Activated CD4-positive, alpha-beta T cell treated with anti-CD3 and anti-CD28 coated beads, Interleukin-2, amount 10 ng/mL, durations not matched to agents 7 days and 5 days (primary cell): ENCODE measurements at places on chromosomes 16 and 17. TPM values are rescaled to one million over a fixed set of nuclear protein-coding genes. Genes with fewer than 3 reads are reported as not detected.

- no peaks in the 10 kb centered on the region for H3K4me1 ChIP-seq
- H3K36me3 ChIP-seq = no peaks in the 10 kb centered on the region
- H3K4me3 ChIP-seq = no peak overlapping the region
Observed at GRCh38 chr16:88872650-88873331, 6.3 kb upstream of the PABPN1L start.

DNA sequence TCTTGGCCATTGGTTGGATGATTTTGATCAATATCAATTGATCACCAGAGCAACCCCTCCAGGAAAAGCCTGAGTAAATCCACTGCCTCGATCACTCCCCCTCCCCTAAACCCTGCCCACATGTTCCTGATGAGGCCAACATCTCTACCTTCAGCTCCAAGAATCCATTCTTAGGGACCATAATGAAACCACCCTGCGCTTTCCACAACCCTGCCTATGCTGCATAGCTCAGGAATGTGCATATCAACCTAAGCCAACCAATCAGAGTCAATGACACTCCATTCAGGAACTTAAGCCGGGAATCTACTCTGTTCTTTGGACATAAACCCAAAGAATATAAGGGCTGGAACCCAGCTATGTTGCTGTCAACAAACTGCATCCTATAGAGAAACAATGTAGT lies 86.3 kb downstream of the MYH11 start:
- peaks cover 8% of the 10 kb centered on the region for H3K27me3 ChIP-seq
- H3K4me3 ChIP-seq = no peak overlapping the region
- DNase-seq = no peak
- no peaks in the 10 kb centered on the region for H3K4me1 ChIP-seq
- no peak overlapping the region for H3K27ac ChIP-seq

- no peaks in the 10 kb centered on the region for H3K4me1 ChIP-seq
- no peaks in the 10 kb centered on the region for H3K36me3 ChIP-seq
- H3K27me3 ChIP-seq = no peaks in the 10 kb centered on the region
Observed at GRCh38 chr17:63356337-63356757, 89.8 kb downstream of the CYB561 start.

GRCh38 chr17:31404028-31404949 lies 12.8 kb downstream of the RAB11FIP4 start:
- no peak overlapping the region for H3K4me3 ChIP-seq
- H3K36me3 ChIP-seq = no peaks in the 10 kb centered on the region
- no peak overlapping the region for H3K27ac ChIP-seq
- H3K4me1 ChIP-seq = no peaks in the 10 kb centered on the region

DNA sequence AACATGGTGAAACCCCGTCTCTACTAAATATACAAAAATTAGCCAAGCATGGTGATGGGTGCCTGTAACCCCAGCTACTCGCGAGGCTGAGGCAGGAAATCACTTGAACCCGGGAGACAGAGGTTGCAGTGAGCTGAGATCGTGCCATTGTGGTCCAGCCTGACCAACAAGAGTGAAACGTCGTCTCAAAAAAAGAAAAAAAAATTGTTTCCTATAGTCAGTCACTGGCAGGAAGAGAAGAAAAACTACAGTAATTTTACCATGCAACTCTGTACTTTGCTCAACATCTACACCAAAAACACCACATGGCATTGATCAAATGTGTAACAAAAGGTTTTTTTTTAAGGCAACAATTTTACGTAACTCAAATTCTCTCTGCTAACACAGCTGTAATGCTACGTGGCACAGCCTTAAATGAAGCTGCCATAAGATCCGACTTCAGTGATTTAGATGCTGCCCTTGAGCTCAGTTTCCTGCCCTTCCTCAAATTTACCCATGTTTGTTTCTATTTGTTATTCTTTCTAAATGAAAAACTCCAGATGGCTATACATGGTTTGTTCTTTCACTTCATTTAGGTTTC lies 40.2 kb downstream of the CNOT1 start:
- H3K27me3 ChIP-seq = no peaks in the 10 kb centered on the region
- no peak overlapping the region for H3K4me3 ChIP-seq
- H3K27ac ChIP-seq = peak overlapping the region; percentile 17
- peaks cover 11% of the 10 kb centered on the region for H3K4me1 ChIP-seq

GRCh38 chr16:57807968-57808528 lies 5.8 kb upstream of the KIFC3 start:
- H3K4me1 ChIP-seq = peaks cover 28% of the 10 kb centered on the region
- H3K27ac ChIP-seq = no peak overlapping the region
- no peaks in the 10 kb centered on the region for H3K36me3 ChIP-seq
- H3K4me3 ChIP-seq = no peak overlapping the region

DNA sequence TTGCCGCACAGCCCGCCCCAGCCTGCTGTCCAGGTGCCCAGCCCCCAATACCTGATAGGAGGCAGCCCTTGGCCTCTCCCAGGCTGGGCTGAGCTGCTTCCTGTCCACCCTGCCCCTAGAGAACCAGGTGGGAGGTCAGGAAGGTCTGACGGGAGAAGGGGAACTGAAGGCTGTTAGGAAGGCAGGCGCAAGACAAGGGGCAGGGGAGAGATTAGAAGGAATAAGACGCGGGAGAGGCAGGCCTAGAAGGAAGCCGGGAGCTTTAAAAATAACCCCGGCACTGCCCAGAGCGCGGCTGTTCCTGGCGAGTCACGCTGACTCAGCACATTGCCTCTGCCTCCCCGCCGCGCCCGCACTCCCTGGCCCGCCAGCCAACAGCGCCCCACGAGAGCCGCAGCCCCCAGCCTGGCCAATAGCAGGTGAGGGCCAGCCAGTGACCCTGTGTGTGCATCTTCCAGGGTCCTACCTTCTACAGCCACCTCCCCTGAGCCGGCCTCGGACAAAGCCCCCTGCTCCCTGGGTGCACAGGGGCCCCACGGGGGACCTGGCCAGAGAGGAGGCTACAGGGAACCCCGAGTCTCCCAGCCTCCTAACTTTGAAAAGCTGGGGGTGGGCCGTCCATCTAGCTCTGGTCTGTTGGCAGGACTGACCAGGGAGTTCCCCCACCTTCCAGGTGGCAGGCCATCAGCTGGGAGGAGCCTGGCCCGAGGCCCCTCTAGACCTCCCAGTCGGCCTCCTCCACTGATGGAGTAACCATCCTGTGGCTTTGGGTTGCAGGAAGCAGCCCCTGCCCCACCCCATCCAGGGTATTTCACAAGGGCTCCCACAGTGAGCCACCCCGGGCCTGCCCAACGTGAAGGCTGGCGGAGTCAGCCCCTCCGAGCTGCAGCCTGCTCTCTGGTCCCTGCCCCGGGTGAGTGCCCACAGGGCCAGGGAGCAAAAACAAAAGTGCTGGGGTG lies 4.0 kb downstream of the MAFG start:
- peaks cover under 1% of the 10 kb centered on the region for H3K27me3 ChIP-seq
- peak overlapping the region; percentile 48 for H3K4me3 ChIP-seq
- H3K36me3 ChIP-seq = peaks cover 11% of the 10 kb centered on the region
- H3K4me1 ChIP-seq = peaks cover 38% of the 10 kb centered on the region

DNA sequence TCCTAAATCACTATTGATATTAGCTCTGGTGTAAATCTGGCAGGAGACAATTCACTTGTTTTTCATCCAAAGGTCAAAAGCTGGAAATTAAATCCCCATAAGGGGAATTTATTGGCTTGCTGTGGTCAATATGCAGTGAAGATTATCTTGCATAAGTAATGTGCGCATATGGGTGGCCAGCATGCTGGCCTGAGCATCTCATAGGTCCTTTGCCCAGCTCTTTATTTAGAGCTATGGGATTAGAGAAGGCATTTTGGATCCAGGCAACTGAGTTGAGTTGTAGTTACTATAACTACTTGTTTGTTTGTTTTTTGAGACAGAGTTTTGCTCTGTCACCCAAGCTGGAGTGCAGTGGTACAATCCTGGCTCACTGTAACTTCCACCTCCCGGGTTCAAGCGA lies 110.7 kb downstream of the AATF start:
- no peaks in the 10 kb centered on the region for H3K27me3 ChIP-seq
- H3K36me3 ChIP-seq = peaks cover 10% of the 10 kb centered on the region
- H3K4me3 ChIP-seq = no peak overlapping the region
- H3K4me1 ChIP-seq = no peaks in the 10 kb centered on the region
- no peak for DNase-seq
- H3K27ac ChIP-seq = no peak overlapping the region

GRCh38 chr16:48609652-48610029 lies 339 bp downstream of the N4BP1 start:
- DNase-seq = no peak
- H3K36me3 ChIP-seq = peaks cover 3% of the 10 kb centered on the region
- no peak overlapping the region for H3K27ac ChIP-seq
- peaks cover 44% of the 10 kb centered on the region for H3K4me1 ChIP-seq
- H3K27me3 ChIP-seq = no peaks in the 10 kb centered on the region

GRCh38 chr17:16889088-16889465 lies 82.8 kb downstream of the TNFRSF13B start:
- H3K36me3 ChIP-seq = no peaks in the 10 kb centered on the region
- no peak for DNase-seq
- H3K4me1 ChIP-seq = no peaks in the 10 kb centered on the region
- no peak overlapping the region for H3K4me3 ChIP-seq
- H3K27me3 ChIP-seq = peaks cover 3% of the 10 kb centered on the region

DNA sequence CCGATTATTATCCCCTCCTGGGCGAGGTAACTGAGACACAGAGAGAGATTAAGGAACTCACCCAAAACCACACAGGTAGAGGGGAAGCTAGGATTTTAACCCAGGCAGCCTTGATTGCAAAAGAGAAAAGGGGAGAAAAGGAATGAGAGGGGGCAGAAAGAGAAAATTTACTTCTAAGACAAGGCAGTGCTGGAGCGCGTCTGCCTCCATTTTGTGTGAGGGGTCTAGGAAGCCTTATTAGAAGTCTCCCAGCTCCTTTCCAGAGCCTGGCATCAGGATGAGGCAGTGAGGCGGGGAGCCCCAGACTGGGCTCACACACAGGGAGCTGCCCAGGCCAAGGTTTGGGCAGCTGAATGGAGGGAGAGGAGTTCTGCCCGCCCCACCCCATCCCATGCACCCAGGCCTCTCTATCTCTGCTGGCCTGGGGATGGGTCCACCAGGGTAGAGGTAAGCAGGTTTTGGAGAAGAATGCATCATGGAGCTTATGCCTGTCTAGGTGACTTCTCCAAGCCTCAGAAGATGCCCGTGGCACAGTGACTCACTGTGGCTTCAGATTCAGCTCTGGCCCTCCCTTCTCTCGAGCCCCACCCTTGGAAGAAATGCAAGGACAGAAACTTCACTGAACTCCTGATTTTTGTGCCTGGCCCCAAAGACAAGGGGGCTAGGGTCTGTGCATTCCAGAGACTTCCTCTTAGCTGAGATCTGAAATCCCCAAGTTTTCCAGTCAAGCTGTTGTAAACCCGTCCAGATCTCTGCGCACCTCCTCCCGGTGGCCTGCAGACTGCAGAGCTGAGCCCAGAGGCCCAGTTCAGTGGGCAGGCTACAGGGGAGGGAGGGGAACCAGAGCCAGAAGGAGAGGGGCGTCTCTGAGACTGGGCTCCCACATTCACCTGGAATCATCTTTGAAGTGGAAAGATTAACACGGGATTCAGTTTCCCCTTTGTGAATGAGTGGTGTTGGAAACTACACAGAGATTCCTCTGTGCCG lies 95.1 kb upstream of the CDH5 start:
- H3K36me3 ChIP-seq = no peaks in the 10 kb centered on the region
- peaks cover 9% of the 10 kb centered on the region for H3K4me1 ChIP-seq
- no peak overlapping the region for H3K27ac ChIP-seq
- no peak for DNase-seq
- peaks cover 43% of the 10 kb centered on the region for H3K27me3 ChIP-seq

Gene AOC3
- 0.79 TPM for total RNA-seq

Gene TBC1D16
- 0.74 TPM for total RNA-seq

Gene TPSG1
- total RNA-seq = not detected

Gene CNGB1
- not detected for total RNA-seq

Gene HASPIN
- 27.6 TPM for total RNA-seq

Gene CX3CL1
- not detected for total RNA-seq

Gene PRSS53
- total RNA-seq = 3.5 TPM
